ENCODE measurements at places on chromosomes 2 and 18.

GRCh38 chr18:12975488-12975887 lies 15.7 kb upstream of the CEP192 start:
- no peak for DNase-seq

DNA sequence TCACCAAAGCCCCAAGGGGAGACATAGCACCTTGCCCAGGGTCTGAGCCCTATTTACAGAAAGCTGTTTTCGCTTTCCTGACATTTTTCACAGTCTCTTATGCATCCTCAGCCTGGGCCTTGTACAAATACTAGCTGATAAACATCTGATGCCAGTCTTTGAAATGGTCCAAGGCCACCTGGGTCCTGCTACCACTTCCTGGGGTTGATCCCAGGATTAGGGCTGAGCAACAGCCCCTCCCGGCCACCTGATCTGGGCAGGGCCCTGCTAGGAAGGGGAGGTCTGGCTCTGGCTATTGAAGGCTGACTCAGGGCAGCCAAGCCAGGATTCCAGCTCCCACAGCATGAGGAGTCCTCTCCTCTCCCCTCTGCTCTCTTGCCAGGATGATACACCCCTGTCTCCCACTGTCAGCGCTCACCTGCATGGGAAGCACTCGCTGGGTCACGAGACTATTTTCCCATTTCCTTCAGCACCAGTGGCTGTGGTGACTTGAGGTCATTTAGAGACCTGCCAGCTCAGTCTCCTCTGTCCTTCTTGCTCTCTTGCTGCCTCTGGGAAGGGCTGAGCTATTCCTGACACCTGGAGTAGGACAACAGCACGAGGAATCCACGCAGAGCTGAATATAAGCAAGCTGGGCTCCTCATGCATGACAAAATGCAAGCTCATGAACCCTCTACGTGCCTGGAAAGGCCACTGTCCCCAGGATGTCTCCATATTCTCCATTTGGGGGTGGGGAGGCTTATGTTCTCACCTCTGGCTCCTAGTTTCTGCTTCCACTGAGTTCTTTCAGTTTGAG lies 53.0 kb upstream of the LGALSL start:
- no peak for DNase-seq

DNA sequence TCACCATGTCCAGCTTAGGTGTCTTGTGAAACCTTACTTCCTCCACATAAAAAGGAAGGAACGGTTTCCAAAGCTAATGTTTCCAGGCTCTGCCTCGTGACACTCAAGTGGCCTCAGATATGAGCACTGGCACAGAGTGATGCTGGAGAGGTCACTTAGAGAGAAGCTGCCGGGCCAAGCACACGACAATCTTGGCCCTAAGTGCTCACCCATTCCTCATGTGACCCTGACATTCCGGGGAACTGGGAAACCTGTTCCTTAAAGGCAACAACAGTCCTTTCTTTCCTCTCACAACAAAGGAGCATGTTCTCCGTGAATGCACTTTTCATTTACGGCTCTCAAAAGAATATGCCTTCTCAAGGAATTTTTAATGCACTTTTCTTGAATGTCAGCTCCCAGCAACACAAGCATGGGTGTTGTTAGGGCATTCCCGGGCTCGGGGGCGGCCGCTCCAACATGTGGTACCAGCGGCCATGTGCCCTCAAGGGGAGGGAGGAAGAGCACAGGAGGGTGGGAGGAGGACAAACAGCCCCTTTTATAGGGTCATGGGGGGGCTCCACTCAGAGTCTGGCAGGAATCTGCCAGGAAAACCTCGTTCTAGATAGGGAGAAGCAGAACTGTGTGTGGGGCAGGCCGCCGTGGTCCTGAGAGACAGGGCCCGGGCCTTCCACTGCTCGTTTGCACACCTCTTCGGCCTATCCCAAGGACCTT lies 118.6 kb downstream of the MBP start:
- no peak for DNase-seq

DNA sequence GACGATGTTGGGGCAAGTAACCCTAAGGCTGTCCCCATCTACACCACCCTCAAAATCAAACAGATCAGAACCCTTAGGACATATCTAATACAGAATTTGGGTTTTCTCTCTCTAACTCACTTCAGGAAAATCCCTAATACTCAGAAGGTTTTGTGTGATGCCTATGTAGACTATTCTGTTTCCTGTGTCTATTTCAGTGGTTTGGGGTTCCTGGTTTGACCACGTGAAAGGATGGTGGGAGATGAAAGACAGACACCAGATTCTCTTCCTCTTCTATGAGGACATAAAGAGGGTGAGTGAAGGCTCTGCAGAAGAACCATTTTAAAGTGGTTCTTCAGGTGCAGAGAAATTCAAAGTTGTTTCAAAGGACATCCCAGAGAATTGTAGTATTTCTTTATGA lies 16.3 kb downstream of the SULT1C2 start:
- DNase-seq: no peak

- no peak for DNase-seq
Measured at GRCh38 chr18:79924814-79925731, 26.4 kb downstream of the SLC66A2 start.

DNA sequence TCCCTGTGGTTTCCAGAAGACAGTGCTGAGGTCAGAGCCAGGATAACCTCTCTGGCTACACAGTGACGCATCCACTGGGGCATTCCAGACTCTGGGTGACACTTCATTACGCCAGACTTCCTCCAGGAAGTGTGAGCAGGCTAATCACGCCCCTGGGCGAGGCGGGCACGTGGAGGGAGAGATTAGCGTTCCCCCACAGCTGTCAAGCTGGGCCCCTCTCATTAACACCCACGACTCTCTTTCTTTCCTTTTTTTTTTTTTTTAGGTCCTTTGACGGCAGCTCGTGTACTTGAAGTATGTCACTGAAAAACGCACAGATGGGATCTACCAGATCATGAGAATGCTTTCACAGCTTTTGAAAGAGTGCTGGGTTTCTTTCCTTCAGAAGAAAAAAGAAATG lies 274.6 kb downstream of the AFF3 start:
- DNase-seq: no peak

- DNase-seq: peak; percentile 47
Measured at GRCh38 chr2:213104092-213104902, 47.1 kb downstream of the IKZF2 start.

GRCh38 chr18:50748243-50749229 lies 71.3 kb downstream of the MRO start:
- DNase-seq: peak; percentile 20

DNA sequence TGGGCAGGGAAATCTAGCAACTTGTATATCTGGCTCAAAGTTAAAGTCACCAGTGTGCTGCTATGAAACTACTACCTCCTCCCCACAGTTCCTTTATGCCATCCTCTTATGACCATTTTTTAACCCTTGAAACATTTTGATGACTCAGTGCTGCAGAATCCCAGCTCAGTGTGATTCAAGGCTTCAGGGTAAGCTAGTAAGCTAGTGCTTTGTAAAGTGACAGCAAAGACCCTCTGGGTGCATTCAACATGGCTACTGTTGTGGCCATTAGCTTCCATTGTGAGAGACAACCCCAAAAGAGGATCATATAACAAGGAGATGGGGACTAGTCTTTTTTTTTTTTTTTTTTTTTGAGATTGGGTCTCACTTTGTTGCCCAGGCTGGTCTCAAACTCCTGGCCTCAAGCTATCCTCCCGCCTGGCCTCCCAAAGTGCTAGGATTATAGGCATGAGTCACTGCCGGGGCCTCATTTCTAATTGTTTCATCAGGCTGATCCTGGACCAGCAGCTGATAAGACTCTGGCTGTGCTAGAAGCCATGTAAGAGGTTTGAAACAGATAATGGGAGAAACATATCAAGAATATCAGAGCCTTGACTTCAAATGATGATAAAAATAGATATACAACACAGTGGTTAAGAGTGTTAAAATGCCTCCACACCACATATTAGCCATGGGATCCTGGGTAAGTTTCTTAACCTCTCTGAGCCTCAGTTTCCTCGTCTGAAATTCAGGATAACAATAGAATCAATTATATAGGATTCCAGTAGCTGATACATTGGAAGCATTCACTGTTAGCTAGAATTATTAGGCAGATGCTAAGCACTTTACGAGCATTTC lies 65.7 kb upstream of the RTN4 start:
- DNase-seq: no peak

DNA sequence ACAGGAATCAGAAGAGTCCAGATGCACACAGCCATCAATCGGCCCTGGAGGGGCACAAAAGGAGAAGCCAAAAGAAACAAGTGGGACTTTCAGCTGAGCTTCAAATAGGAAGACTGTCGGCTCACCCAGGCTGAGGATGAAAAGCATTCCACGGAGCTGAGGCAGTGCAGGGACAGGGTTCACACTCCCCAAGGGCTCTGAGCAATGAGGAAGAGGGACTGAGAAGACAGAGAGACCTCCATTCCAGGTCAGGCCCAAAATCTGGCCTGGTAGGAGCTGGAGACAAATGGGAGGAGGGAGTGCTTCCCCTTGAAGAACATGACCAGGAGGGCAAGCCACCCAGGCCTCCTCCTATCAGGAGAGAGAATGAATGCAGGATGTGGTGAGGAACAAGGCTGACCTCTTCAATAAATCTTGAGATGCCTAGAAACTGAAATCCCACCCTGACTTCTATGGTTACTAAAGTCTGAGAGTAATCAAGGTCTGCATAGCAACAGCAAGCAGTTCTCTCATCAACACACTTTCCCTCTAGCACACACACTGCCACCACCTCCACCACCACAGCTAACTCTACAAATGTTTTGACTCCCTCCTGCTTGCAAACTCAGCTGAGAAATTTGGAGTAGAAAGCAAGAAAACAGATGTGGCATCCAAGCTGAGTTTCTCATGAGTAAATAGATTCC lies 434.4 kb downstream of the TNS1 start:
- DNase-seq: no peak

GRCh38 chr2:55063713-55064323 lies 13.6 kb upstream of the RTN4 start:
- DNase-seq: no peak

GRCh38 chr2:28615706-28616105 lies 119.8 kb downstream of the PLB1 start:
- DNase-seq: no peak

- no peak for DNase-seq
Measured at GRCh38 chr2:144598906-144599305, 79.0 kb upstream of the ZEB2 start.

DNA sequence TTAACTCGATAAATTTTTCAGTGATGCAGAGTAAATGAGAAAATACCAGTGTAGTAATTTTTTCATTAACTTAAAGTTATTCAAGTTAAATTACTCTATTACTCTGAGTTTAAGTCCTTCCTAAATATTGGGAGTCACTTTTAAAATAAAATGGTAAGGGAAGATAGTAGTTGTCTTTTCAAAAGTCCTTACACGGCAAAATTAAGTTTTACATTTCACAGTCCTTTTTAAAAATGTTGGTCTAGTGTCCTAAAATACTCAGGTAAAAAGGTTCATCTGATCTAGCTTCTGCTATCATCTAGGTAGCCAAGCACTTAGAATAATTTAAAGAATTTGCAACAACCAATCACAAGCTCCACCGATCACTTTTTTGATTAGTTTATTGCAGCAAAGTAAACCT lies 146.9 kb downstream of the MEMO1 start:
- DNase-seq: no peak

DNA sequence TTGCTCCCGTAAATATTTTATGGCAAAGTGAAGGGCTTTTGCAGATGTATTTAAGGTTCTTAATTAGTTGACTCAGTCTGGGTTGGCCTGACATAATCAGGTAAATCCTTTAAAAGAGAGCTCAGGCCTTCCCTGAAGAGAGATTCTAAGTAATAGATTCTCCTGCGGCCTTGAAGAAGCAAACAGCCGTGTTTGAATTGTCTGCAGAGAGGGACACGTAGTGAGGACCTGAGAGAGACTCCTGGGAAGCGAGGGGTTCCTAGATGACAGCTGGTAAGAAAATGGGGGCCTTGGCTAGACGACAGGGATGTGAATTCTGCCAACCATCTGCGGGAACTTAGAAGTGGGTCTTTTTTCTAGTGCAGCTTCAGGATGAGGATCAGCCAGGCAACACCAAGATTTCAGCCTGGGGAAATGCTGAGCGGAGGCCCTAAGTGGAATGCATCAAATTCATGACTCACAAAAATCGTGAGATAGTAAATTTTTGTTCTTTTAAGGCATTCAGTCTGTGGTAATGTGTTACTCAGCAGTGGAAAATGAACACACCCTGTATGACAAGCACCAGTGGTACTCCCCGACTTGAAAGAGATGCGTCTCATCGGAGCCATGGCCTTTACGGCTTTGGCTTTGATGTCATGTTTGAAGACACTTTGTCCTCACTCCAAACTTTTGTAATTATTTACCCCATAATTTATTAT lies 62.1 kb upstream of the SMIM21 start:
- no peak for DNase-seq

DNA sequence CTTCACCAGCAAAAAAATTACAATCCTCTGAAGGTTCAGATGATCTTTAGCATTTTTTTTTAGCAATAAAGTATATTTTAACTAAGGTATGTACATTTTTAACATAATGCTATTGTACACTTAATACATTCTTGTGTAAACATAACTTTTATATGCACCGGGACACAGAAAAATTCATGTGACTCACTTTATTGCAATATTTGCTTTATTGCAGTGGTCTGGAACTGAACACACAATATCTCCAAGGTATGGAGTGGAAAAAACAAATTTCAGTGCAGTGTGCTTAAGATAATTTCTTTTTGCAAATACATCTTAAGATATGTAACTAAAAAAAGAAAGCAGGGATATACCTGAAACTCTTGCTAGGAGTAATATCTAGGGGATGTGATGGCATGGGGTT lies 5.1 kb upstream of the TWSG1 start:
- no peak for DNase-seq

GRCh38 chr18:21168880-21169279 lies 57.3 kb upstream of the ROCK1 start:
- DNase-seq: no peak

GRCh38 chr18:45363196-45363595 lies 252.1 kb upstream of the SLC14A2 start:
- DNase-seq: no peak

- no peak for DNase-seq
Measured at GRCh38 chr18:9048236-9048635, 54.3 kb upstream of the NDUFV2 start.

GRCh38 chr2:18118703-18119102 lies 240.2 kb downstream of the KCNS3 start:
- DNase-seq: no peak

DNA sequence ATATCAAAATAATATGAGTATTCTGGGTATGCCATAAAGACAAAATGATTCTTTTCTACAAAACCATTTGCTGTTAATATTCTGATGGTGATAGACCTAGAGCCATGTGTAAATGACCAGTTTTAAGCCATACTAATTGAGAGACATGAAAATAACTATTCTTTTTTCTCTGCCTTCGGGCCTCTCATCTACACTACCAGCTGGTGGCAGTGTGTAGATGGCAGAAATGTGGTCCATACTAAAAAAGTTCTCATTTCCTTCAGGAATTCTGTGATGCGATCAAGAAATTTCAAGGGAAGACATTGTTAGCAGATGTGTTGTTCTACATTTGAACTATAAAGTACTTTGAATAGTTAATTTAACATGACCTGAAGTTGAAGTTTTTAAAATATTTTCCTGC lies 485.2 kb downstream of the TRIB2 start:
- no peak for DNase-seq

GRCh38 chr2:20917287-20917660 lies 94.4 kb upstream of the LDAH start:
- DNase-seq: no peak
